ENCODE measurements at places on chromosomes 1 and 21.
A peak's percentile ranks its signal among the peaks of the same experiment; 100 is the strongest.

DNA sequence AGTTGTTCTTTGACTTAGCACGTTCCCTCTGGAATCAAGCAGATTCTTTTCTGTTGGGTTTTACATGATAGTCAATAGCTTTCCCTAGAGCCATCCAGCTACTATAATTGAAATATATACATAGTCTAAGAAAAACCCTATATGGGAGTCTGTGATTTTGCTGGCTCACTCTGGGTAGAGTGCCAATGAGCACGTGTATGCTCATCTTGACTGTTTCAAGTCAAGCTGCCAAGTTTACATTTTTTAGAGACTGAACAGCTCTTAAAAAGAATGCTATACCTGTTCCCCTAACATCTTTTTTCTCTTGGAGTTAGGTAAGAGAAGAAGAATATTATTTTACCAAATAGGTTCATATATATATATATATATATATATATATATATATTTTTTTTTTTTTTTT is 182.8 kb upstream of the NRIP1 start:
- no peak for DNase-seq

- peak; percentile 99 for DNase-seq
Observed at GRCh38 chr1:223707256-223708000, 4.9 kb upstream of the CAPN2 start.

DNA sequence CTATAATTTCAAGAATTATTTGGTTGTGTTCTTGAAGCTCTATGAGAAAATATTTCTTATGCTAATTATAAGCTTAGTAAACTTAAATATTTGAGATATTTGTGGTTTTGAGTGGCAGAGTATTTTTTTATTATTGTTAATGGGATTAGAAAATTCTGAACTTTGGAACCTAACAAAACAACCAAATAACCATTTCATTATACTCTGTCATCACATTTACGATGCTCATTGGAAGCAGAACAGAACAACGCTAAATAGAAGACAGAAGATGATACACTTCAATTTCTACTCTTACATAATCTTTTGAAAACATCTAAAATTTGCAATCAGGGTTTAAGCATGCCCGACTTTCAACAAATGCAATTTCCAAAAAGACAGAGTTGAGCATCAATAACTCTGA is 270.2 kb downstream of the PTPRC start:
- DNase-seq, result peak; percentile 30

DNA sequence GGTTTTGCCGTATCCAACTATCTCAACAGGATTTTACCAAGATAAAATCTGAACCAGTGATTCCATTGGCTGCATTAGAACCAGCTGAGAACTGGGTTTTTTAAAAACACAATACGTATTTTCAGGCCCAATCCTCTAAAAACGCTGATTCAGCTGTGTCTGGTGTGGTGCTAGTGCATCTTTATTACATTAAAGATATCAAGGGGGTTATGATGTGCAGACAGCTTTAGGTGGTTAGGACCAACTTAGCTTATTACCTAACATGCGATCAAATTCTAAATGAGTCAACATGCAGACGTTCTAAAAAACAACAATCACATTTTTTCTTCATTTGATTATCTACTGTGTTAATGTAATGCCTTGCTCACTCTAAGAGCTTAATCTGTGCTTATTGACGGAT is 32.0 kb upstream of the EXO1 start:
- DNase-seq, result no peak

- DNase-seq, result no peak
Observed at GRCh38 chr1:2187619-2188018, 7.0 kb downstream of the FAAP20 start.

DNA sequence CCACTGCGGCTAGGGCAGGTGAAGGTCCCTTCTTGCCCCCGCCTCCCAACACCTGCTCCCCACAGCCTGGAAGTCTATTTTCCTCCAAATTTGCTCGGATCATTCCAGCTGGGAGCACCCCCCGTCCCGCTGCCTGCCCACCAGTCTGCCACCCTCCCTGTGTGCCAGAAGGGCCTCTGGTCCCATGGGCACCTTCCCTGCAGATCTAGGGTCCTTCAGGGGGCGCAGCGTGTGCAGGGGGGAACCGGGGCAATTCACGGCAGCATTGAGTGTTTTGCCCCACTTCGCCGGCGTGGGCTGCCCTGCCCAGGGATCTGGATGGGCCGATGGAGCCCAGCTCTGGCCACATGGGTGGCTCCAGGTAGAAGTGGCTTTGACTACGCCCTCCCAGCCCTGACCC is 26.3 kb upstream of the PEX10 start:
- no peak for DNase-seq

DNA sequence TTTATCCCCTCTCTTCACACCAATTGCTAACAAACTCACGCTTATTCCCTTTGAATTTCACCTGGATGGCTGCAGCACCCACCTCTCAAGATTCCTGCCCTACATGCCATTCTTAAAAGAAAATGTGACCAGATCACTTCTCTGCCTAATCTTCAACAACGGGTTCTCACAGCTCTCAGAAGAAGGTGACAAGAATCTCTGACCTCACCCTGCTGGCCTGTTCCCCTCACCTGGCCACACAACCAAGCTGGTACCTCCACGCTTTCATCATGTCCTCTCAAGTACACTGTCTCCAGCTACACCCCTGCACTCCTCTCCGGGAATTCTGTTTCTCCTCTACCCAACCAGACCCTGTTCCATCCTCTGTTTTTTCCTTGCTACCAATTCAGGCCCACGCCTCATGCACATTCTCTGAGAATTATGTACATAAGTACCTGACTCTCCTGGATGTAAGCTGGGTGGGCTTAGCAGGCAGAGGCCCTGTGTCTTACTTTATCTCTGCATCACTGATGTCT is 5.9 kb upstream of the LSS start:
- no peak for DNase-seq

DNA sequence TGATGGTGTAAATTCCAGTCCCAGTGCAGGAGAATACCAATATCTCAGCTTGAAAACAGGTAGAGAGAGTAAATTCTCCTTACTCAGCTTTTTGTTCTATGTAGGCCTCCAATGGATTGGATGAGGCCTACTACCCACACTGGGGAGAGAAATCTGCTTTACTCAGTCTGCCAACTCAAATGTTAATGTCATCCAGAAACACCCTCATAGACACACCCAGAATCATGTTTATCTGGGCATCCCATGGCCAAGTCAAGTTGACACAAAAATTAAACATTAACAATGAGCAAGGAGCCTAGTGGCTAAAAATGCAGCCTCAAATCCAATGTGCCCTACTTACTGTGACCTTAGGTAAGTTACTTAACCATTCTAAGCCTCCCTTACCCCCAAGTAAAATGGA is 6.9 kb upstream of the HLX start:
- no peak for DNase-seq

- peak; percentile 47 for DNase-seq
Observed at GRCh38 chr1:10644307-10645128, 151.9 kb downstream of the CASZ1 start.

- DNase-seq, result peak; percentile 96
Observed at GRCh38 chr1:207393610-207394009, 60.5 kb upstream of the CR2 start.

- DNase-seq, result no peak
Observed at GRCh38 chr1:32772281-32773017, 44.7 kb downstream of the YARS1 start.

GRCh38 chr1:5620418-5620817 is 371.8 kb downstream of the NPHP4 start:
- DNase-seq, result no peak

GRCh38 chr1:27166929-27167328 is 12.0 kb upstream of the SLC9A1 start:
- DNase-seq, result no peak

DNA sequence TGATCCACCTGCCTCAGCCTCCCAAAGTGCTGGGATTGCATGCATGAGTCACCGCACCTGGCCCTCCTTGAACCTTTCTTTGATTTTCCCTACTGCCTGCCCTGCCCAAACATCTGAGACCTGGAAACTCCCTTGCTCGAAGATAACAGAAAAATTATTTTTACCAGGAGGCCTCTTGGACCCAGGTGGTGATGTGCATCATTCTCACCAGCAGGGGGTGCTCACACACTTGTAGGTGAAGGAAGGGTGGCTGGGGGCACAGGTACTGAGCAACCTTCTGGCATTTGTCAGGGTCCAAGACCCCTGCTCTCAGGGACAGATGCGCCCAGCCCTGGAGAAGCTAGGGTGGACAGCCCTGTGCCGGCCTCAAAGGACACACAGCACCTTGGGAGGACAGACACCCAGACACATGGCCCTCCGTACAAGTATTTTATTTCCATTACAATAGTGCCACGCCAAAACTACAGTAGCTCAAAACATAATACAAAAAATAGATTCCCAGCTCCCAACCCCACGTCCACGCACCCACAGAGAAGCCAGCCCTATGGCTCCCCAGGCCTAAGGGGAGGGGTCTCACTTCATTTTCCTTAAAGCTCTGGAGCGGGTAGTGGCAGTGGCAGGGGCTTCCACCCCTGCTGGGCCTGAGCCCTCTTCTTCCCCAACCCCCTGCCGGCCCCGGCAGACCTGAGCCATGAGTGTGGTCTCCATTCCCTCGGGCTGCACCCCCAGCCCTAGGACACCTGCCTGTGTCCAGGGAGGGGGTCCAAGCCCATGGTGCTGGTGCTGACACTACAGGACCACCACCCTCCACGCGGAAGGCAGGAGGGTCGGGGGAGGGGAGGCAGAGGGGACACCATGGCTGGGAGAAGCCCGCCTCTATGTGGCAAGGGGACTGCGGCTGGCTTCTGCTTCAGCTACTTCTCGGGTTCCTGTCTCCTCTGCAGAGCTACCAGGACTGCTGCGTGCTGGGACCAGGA is 40.4 kb upstream of the EIF4G3 start:
- peak; percentile 42 for DNase-seq

- no peak for DNase-seq
Observed at GRCh38 chr21:40803101-40803500, 43.9 kb downstream of the DSCAM start.

GRCh38 chr1:66156144-66156543 is 363.4 kb downstream of the PDE4B start:
- DNase-seq, result no peak

DNA sequence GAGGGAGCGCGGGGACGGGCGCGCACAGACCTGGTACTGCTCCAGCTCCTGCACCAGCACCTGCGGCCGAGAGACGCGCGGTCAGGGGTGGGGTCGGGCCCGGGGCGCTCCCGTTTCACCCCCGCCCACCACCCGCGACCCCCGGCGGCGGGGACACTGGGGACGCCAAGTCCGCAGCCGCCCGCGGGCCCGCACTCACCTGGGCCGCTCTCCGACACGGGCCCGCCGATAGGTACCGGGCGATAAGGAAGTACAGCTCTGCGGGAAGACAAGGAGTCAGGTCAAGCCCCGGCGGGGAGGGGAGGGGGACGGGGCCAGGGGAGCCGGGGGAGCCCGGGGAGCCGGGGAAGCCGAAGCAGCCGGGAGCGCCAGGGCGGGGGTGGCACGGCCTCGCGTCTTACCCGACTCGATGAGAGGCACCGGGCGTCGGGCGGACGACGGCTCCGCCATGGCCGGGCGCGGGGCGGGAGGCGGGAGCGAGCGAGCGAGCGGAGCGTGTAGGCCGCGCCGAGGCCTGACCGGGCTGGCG is 326 bp downstream of the BRWD1 start:
- DNase-seq, result no peak
